ENCODE measurements at places on chromosomes 6 and 20. TPM values are rescaled to one million over a fixed set of nuclear protein-coding genes. Genes with fewer than 3 reads are reported as not detected.

GRCh38 chr20:25020345-25020744 is 27.8 kb upstream of the APMAP start:
- no peak for DNase-seq

- DNase-seq = peak; percentile 65
Measured at GRCh38 chr6:127120787-127121636, 2.5 kb downstream of the RSPO3 start.

GRCh38 chr20:20439602-20440190 is 71.8 kb downstream of the INSM1 start:
- DNase-seq = no peak

DNA sequence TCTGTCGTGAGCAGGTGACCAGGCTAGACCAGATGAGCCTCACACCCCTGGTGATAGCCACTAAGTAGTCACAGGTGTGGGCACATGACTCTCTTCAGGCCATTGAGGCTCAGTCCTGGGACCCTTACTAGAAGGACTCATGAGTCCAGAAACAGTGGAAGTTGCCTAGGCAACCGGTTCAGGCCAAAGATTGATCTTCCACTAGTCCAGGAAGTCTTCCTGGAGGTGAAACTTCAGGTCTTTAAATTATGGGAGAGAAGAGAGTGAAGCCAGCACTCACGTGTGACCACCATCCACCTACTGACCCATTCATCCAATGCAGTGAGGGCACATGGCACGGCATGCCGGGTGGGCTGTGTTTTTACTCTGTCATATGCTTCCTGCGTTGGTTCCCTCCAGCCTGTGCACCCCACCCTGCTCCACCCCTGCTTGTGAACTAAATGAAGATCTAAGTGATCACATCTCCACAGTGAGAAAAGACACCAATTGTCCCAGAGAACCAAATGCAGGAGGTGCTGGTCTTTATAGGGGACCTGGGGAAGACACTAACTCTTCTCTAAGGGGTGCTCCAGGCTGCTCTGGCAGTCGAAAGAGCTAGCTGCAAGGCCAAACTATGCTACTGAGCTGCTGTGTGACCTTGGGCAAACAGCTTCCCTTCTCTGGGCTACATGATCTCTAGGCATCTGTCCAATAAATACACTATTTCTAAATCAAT is 12.5 kb upstream of the STX16 start:
- DNase-seq = no peak

DNA sequence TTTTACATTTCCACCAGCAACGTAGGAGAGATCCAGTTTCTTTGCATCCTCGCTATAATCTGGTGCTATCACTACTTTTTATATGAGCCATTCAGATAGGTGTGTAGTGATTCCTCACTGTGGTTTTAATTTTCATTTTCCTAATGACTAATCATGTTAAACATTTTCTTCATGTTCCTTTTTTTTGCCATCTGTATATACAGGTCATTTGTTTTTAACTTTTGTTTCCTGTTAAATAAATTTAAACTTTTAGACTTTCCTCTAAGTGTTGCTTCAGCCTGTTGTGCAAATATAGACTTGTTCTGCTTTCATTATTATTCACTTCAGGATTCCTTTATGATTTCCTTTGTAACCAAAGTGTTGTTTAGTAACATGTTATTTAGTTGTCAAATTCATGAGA is 697.4 kb downstream of the PTPRT start:
- no peak for DNase-seq

DNA sequence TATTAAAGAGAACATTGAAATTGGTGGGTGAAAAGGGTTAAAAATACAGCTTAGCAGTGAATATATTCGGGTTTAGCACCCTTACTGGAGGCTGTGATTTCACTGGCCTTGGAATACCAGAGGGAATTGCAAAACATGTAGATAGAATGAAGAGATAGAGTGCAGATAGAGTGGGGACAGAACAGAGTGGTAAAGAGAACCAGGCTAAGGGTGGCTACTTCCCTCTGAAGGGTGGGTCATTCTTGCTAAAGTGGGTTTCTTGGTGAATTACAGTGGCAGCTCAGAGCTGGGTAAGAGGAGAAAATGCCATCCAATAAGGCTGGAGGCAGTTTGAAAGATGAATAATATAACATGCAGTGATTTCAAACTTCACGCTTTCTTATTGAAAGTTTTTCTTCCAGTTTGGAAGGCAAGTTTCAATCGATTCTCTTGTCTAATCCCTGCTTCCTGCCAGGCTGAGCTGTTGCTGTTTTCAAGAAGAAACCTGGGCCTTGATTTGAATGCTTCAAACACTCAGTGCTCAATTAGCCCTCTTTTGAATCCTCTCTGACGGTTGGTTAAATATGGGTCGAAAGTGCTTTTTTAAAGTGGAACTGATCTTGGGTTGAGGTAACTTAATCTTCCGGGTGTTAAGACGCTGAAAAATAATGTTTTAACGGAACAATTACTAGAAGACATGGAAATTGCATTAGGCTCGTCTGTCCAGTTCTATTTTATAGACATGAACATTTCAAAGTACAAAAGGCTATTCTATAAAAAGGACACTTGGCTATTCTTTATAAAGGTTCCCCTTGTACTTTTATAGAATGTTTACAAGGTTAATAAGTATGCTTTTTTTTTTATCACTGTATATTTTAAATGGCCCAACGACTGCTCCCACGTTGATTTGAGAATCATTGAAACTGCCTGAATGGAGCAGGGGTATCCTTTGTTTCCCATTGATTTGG is 203.3 kb downstream of the BCAS1 start:
- peak; percentile 29 for DNase-seq

- no peak for DNase-seq
Measured at GRCh38 chr6:72941751-72942150, 283.5 kb downstream of the KHDC1L start.

GRCh38 chr6:7341989-7342742 is 29.2 kb upstream of the SSR1 start:
- DNase-seq = no peak

GRCh38 chr6:36460916-36461315 is 18.1 kb downstream of the KCTD20 start:
- DNase-seq = no peak

- no peak for DNase-seq
Measured at GRCh38 chr6:159609652-159610178, 83.3 kb downstream of the SOD2 start.

DNA sequence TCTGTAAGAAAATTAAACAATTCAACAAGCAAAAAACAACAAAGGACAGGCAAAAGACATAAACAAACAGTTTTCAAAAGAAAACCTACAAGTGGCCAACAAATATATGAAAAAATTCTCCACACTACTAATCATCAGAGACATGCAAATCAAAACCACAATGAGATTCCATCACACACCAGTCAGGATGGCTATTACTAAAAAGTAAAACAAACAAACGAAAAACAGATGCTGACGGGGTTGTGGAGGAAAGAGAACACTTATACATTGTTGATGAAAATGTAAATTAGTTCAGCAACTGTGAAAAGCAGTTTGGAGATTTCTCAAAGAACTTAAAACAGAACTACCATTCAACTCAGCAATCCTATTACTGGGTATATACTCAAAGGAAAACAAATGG is 537.6 kb downstream of the HDGFL1 start:
- DNase-seq = peak; percentile 61

- DNase-seq = no peak
Measured at GRCh38 chr6:161359618-161359945, 85.7 kb upstream of the AGPAT4 start.

The DEFB125 gene
- total RNA-seq = not detected

The DDX43 gene
- total RNA-seq = not detected

GRCh38 chr20:16308754-16309153 is 264.5 kb downstream of the KIF16B start:
- DNase-seq = no peak

The SNHG17 gene
- total RNA-seq = 38.1 TPM
